Aortic smooth muscle cell (primary cell): ENCODE measurements at places on chromosomes 16 and 17. TPM values are rescaled to one million over a fixed set of nuclear protein-coding genes. Genes with fewer than 3 reads are reported as not detected.

The PIRT gene
- not detected in 2 replicates for total RNA-seq

The CDK5R1 gene
- total RNA-seq, result 0.50 and 0.79 TPM in 2 replicates

The LDAF1 gene
- total RNA-seq, result 25.6 and 29.0 TPM in 2 replicates

The OTOP2 gene
- not detected in 2 replicates for total RNA-seq

The KRT31 gene
- not detected in 2 replicates for total RNA-seq

The NEUROD2 gene
- total RNA-seq, result not detected in 2 replicates

The TMC7 gene
- total RNA-seq, result 0.87 and 1.1 TPM in 2 replicates

The TMC6 gene
- total RNA-seq, result 1.2 and 1.8 TPM in 2 replicates

The SERPINF2 gene
- total RNA-seq, result not detected in 2 replicates

The NACA2 gene
- total RNA-seq, result not detected in 2 replicates

The TM4SF5 gene
- total RNA-seq, result not detected in 2 replicates

The TEKT1 gene
- not detected in 2 replicates for total RNA-seq

The GPR142 gene
- total RNA-seq, result not detected in 2 replicates

The CRYBA1 gene
- total RNA-seq, result not detected in 2 replicates

The MYH8 gene
- total RNA-seq, result not detected in 2 replicates

The GAST gene
- not detected in 2 replicates for total RNA-seq

The NPIPB9 gene
- total RNA-seq, result 0.26 and 1.2 TPM in 2 replicates

The ZMYND15 gene
- 0.06 and 0.13 TPM in 2 replicates for total RNA-seq

The RNF112 gene
- total RNA-seq, result 7.3 and 9.1 TPM in 2 replicates

The NPIPA7 gene
- total RNA-seq, result 1.3 TPM in 2 replicates

The TCF25 gene
- total RNA-seq, result 246 and 298 TPM in 2 replicates

The TCAP gene
- total RNA-seq, result 0.37 and 0.40 TPM in 2 replicates

The CA7 gene
- not detected in 2 replicates for total RNA-seq

The EVPLL gene
- total RNA-seq, result not detected in 2 replicates

The MT1H gene
- total RNA-seq, result not detected in 2 replicates

The CDH3 gene
- not detected in 2 replicates for total RNA-seq

The LUC7L gene
- total RNA-seq, result 31.3 and 31.8 TPM in 2 replicates

The GPR179 gene
- under 0.01 TPM in 1 of 2 replicates, not detected in the other for total RNA-seq

The CFAP119 gene
- 2.7 and 2.9 TPM in 2 replicates for total RNA-seq

The CPPED1 gene
- 20.7 and 21.3 TPM in 2 replicates for total RNA-seq

The ITGA3 gene
- total RNA-seq, result 370 and 392 TPM in 2 replicates

The TP53TG3D gene
- 1.3 TPM in 1 of 2 replicates, not detected in the other for total RNA-seq

The CACNG1 gene
- total RNA-seq, result not detected in 2 replicates

The G6PC1 gene
- not detected in 2 replicates for total RNA-seq

The SEPTIN12 gene
- total RNA-seq, result not detected in 2 replicates

The NDUFB10 gene
- 259 and 267 TPM in 2 replicates for total RNA-seq

The C16orf89 gene
- 0.92 and 1.4 TPM in 2 replicates for total RNA-seq

The SGSH gene
- 16.4 and 22.8 TPM in 2 replicates for total RNA-seq

The TNP2 gene
- total RNA-seq, result under 0.01 TPM in 1 of 2 replicates, not detected in the other

The WNT9B gene
- total RNA-seq, result 0.13 TPM in 1 of 2 replicates, not detected in the other

The SLC12A3 gene
- not detected in 2 replicates for total RNA-seq

The PRR11 gene
- total RNA-seq, result 8.5 and 11.3 TPM in 2 replicates

The DYNLL2 gene
- total RNA-seq, result 19.0 and 25.4 TPM in 2 replicates

The SLX1B gene
- total RNA-seq, result 3.4 and 3.9 TPM in 2 replicates

The C16orf96 gene
- total RNA-seq, result not detected in 2 replicates

The PPY gene
- not detected in 2 replicates for total RNA-seq
